ENCODE measurements at places on chromosomes 7 and 10.

DNA sequence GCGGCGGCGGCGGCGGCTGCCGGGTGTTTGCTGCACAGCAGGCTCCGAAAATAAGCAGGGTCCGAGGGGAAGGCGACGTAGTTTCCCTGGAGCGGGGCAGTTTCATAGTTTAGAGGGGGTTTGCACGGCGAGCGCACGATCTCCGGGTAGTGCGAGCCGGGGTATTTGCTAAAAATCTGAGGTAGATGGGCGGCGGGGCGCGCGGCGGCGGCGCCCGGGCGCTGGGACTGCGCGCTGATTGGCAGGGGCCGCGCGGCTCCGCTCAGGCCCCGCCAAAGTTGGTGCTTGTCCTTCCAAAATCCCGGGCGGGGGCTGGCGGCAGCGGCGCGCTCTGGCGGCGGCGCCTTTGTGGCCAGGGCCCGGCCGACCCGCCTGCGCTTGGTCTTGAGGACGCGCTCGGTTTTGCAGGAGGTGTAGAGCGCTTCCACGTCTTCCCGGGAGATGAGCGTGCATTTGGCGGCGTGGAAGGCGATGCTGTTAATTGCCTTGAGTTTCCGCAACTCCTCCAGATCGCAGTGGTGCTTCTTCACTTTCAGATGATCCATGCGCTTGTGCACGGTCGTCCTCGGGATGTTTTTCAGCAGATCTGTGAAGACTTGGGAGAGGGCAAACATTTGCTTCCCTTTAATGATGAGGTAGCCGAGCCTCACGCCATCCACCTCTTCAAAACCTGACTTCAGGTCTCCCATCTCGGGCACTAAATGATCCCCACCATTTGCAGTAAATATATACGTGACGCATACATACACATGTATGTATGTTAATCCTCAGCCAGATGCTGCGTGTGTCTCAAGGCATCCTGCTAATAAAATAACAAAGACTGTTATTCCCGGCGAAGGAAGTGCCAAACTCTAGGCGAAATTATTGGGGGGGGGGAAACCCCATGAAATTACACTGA, 8.1 kb downstream of the SKIDA1 start:
- DNase-seq: no peak

- DNase-seq: no peak
Measured at GRCh38 chr7:37993060-37993501, 72.6 kb downstream of the EPDR1 start.

- no peak for DNase-seq
Measured at GRCh38 chr7:155808549-155809331, 3.5 kb downstream of the SHH start.

DNA sequence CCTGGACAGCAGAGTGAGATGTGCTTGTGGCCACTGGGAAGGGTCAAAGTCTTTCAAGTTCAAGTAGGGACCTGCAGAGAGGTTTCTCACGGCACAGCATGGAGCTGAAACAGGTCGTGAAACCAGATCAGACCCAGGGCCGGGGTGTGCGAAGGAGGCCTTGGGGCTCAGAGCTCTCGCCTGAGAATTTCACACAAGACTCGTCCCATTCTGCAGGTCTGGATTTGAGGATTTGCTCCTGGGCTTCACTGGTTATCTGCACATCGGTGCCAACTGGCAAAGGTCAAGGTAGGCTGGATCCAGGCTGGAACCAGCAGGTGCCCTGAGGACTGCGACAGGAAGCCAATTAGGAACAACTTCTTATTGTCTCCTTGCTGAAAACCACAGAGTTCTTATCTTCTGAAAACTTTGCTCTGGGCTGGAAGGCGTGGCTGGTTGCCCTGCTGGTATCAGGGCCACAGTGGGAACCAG, 24.0 kb upstream of the GTF2I start:
- no peak for DNase-seq

Measured in progenitor cell of endocrine pancreas (in vitro differentiated cells).